ENCODE measurements at places on chromosomes 6 and 20.

DNA sequence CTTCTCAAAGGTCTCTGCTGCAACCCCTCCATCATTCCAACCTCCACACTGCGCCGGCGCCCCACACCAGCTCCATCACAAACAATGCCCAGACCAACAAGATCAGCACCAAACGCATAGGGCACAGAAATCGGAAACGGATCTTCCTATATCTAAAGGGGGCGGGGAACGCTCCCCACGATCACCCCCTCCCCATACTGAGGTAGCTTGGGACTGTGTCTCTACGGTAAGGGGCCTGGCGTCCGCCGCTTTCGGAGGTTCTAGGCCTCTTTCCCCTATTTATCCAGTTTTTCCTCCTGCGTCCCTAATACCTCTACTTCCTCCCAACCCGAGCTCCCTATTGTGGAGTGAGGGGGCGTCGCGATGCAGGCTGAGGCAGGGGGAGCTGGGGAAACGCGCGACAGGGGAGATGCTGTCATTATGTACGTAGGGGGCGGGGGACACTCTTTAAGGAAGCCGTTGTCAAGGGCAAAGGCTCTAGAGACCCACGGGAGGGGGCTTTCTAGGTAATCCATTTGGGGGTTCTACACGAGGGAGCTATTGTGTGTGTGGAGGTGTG lies 909 bp downstream of the DNAAF9 start:
- no peak for DNase-seq

DNA sequence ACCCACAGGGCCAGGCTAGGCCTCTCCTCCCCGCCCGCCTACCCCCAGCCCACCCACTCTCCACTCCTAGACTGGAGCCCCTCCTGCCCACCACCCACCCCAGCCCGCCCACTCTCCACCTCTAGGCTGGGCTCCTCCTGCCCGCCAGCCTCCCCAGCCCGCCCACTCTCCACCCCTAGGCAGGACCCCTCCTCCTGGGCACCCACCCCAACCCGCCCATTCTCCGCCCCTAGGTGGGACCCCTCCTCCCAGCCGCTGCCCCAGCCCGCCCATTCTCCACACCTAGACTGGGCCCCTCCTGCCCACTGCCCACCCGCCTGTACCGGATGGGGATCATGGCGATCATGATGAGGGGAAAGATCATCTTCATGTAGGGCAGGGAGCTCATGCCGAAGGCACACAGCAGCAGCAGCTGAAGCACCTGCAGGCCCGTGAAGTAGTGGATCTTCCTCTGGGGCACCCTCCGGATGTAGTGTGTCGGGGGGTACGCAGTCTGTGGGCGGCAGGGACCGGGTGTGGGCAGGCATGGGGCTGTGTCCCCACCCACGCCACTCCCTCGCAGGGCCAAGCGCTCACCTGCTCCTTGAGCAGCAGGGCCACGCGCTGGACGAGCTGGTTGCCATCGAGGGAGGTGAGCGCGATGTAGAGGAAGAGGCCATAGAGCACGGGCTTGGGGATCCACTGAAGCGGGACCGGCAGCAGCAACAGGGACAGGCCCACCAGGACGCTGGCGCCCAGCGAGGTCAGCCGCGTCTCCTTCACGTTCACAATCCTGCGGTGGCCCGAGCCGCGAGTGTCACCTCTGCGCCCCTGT lies 10.8 kb downstream of the SLC4A11 start:
- no peak for DNase-seq

GRCh38 chr6:40500227-40500626 lies 86.9 kb downstream of the LRFN2 start:
- DNase-seq: no peak

- DNase-seq: no peak
Observed at GRCh38 chr6:111171577-111172400, 84.5 kb downstream of the SLC16A10 start.

DNA sequence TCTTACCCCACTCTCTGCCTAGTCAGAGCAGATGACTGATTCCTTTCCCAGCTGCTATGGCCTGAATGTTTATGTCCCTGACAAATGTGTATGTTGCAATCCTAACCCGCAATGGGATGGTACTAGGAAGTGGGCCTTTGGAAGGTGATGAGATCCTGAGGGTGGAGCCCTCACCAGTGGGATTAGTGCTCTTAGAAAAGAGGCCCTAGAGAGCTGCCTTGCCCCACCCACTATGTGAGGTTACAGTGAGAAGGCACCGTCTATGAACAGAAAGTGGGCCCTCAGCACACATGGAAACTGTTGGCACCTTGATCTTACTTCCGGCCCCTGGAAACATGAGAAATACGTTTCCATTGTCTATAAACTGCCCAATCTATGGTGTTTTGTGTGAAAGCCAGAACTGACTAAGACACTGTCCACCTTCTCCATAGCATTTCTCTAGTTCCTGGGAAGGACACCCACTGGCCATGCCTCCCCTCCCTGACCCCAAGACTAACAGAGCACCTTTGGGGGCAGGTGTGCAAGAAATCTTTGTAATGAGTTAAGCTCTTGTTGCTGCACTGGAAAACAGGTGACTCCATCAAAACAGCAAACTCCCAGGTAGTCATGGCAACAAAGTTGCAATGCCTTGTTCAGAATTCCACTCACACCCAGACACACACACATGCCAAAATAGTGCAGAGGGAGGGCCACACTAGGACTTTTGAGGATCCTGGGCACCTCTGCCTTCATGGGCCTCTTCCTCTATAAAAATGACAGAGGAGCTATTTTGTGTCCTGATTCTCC lies 16.2 kb downstream of the GABRR2 start:
- peak; percentile 12 for DNase-seq
